ENCODE measurements at places on chromosomes 6 and 20.

- no peak for DNase-seq
Observed at GRCh38 chr20:52102559-52102958, 89.0 kb downstream of the ZFP64 start.

DNA sequence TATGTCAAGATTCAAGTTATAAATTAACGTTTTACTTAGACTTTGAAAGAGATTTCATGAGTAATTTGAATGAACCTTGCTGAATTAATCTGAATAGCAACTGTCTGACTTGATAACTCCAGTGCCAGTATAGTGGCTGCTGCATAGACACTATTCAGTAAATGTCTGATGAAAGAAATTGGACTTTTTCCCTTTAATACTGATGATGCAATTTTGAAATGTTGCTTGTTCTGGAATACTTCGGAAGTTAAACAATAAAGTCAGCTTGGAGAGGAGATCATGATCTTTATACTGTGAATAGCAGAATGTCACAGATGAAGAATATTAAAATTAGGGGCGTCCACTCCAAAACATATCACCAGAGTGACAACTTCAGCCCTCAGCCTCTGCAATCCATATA, 3.6 kb upstream of the PGBD1 start:
- DNase-seq, result no peak

DNA sequence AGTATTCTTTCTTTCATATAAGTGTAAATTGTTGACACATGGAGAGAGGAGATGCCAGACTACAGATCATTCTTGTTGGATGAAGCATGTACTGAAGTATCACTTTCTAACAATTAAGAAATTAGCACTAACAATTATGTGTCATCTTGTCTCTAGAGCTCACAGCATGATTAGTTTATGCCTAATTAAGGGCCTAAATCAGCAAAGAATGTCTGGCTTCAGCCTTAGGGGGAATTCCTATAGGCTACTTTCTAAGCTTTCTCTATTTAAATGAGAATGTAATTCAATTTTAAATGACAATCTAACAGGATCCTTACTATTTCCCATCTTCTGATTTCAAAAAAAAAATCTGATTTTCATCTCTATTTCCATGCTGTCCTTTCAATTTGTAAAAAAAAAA, 371.0 kb downstream of the EPHA7 start:
- no peak for DNase-seq

DNA sequence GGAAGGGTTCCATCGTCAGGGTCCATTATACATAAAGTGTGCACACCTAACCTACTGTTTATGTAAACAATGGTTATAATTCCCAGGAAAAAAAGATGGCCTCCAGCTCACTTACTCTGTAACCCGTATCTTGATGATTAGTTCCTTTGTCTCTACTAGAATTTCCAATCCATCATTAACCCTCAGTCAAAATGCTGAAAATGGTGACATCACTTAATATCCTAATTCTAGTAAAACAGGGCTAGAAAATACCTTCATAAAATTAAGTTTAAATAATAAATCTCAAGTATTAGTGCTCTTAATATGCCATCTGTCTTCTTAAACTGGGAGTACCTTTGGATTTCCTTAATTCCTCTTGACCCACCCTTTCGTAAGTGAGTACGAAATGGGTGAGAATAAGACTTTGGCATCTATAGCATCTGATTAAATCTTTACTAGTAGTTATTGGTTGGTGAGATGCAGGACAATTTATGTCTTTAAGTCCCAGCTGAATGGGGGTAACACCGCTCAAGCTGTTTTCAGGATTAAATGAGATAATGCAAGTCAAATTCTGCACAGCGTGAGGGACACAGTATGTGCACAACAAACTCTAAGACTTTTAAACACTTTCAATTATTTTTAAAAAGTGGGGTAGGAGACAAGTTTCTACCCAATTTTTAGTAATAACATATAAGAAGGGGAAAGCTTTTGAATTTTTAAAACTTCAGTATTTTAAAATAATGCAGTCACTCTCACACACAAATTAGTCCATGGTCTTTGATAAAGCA, 1.6 kb downstream of the HMGN3 start:
- DNase-seq, result no peak

GRCh38 chr20:1423625-1424106, 30.8 kb upstream of the FKBP1A start:
- DNase-seq, result no peak

GRCh38 chr20:38645351-38645750, 43.7 kb downstream of the ARHGAP40 start:
- no peak for DNase-seq

GRCh38 chr6:31351401-31352309, 5.3 kb downstream of the HLA-B start:
- DNase-seq, result no peak

GRCh38 chr6:117138425-117138824, 126.9 kb upstream of the VGLL2 start:
- DNase-seq, result no peak

GRCh38 chr6:38713812-38714211, 1.3 kb upstream of the DNAH8 start:
- peak; percentile 36 for DNase-seq

GRCh38 chr20:7505152-7505834, 435.0 kb downstream of the HAO1 start:
- DNase-seq, result no peak

GRCh38 chr20:6635034-6635736, 132.3 kb upstream of the BMP2 start:
- no peak for DNase-seq

DNA sequence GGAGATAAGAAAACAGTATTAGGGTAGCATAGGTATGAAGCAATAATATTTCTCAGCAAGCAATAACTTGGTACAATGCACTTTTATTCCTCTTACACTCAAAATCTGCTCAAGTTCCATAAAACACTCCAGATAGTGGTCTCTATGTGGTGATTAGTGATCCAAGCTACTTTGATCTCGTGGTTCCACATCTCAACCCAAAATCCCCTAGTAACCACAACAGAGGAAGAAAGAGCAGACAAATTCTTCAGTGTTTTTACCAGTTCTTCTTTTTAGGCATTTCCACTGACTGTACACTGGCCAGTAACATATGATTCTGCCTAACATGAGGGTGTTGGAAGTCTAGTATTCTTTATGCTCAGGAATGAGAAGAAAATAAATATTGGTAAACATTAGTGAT, 309.0 kb upstream of the PTCHD4 start:
- DNase-seq, result no peak

- no peak for DNase-seq
Observed at GRCh38 chr6:124420116-124420840, 542.0 kb upstream of the RNF217 start.

DNA sequence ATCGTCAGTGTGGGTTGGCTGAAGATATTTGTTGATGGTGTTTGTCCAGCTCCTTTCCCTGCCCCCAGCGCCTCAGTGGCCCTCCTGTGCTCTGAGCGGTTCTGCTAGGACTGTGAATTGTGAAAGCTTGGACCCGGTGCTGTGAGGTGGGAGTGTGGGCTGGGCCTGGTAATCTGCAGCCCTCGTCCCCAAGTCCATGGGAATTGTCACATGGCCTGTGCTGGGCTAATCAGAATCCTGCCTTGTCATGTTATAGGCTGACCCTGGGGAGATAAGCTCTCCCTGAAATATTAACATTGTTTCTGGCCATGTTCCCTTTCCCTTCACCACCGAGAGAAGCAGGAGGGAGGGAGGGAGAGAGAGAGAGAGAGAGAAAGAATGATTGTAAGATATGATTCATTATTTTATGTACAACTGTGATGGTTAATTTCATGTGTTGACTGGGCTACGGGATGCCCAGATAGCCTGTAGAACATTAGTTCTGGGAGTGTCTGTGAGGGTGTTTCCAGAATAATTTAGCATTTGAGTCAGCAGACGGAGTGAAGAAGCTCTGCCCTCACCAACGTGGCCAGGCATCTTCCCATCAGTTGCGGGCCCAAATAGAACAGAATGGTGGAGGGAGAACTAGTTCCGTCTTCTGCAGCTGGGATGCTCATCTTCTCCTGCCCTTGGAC, 62.4 kb downstream of the TFAP2C start:
- DNase-seq, result no peak
